T-helper 22 cell (primary cell): ENCODE measurements at places on chromosomes 11 and 22.

- no peak for DNase-seq
Measured at GRCh38 chr11:81237139-81237538, 1496.5 kb downstream of the FAM181B start.

GRCh38 chr11:111530091-111530490 lies 10.4 kb upstream of the LAYN start:
- DNase-seq: no peak

GRCh38 chr11:59728913-59729312 lies 15.3 kb upstream of the OR10V1 start:
- DNase-seq: no peak

DNA sequence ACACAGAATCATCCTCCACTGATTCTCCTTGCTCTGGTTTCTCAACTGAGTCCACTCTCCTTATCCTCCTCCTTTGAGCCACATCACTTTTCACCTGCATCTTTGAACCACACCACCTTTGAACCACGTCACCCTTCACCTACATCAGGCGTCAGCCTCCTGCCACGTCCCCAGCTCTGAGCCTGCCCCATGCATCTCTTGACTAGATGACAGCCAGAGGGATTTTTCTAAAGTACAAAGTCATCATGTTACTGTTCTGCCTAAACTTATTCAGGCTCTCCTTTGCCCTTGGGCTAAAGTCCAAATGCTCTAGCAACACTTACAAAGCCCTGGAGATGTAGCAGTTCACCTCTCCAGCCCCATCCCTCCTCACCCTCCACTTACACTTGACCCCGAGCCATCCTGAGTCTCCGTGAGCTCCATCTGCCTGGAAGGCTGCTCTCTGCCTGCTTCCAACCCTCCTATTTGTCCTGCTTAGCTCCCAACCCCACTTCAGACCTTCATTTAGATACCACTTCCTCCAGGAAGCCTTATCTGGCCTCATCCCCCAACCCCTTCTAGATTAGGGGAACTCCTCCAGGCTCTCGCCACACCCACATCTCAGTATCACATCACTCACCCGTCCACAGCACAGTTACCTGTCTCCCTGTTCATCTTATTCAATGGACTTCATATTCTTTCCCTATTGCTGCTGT lies 3.7 kb upstream of the MS4A10 start:
- no peak for DNase-seq

DNA sequence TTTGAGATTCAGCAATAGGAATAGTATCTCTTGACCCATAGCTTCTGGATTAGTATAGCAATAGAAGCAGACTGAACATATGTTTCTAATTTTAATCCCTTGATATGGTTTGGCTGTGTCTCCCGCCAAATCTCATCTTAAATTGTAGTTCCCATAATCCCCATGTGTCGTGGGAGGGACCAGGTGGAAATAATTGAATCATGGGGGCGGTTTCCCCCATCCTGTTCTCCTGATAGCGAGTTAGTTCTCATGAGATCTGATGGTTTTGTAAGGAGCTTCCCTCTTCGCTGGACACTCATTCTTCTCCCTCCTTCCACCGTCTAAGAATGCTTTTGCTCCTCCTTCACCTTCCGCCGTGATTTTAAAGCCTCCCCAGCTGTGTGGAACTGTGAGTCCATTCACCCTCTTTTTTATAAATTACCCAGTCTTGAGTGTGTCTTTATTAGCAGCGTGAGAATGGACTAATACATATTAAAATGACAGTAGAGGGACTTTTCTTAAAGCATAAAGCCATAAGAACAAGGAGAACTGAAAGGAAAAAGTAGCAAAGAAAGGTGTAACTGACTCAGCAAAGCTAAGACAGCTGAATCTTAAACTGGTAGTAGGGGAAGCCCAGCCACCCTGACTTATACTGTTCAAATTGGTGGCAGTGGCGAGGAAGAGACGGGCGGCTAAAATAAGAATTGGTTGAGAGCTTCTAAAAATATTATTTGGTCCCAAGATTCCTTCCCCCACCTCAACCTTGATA lies 20.3 kb upstream of the SLN start:
- DNase-seq: no peak

- no peak for DNase-seq
Measured at GRCh38 chr11:70612459-70613141, 214.3 kb downstream of the CTTN start.

DNA sequence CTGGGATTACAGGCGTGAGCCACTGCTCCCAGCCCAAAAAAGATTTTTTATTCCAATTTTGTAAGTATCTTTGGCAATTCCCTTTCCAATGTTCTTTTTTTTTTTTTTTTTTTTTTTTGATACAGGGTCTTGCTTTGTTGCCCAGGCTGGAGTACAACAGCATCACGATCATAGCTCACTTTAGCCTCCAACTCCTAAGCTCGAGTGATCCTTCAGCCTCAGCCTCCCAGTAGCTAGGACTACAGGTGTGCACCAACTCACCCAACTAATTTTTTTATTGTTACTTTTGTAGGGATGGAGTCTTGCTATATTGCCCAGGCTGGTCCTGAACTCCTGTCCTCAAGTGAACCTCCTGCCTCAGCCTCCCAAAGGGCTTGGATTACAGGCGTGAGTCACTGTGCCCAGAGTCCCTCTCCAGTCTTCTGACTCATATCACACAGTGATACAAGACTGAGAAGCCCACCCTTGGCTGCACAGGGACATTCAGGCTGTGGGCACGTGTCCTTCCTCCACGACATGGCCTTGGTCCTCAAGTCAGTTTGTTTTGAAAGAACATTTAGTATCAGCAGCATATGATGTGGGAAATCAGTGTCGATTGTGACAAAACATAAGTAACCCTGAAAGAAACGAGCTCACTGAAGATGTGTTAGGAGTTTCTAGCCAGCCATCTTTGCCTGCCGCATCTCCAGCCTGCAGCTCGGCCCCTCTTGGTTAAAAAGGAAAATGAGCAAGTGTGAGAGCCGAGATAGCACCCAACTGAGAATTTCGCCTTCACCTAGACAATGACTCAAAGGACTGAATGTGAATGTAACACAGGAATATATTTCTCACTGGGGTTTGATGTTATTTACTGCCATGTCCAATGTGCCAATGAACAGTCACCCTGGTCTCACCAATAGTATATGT lies 175.5 kb downstream of the MN1 start:
- no peak for DNase-seq

DNA sequence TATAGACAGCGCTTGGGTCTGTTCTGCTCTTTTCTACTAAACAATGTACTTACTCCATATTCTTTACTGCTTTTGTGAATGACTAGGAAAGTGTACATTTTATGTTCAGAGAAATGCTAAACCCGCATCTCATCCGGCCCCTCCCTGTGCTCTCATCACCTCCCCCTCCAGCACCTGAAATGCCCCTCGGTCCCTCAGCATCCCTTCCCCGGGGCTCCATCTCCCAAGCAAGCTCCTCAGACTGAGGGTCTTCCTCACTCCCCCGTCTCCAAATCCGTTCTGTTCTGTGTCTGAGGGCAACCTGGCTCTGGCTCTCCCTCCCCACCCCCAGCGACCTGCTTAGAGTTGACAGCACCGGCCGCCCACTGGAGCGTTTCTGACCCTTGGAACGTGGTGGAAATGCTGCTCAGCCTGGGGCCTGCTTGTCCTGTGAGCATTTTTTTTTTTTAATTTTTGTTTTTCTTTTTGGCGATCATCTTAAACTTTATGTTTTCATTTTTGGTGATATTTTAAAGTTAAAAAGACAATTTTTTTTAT lies 1.4 kb downstream of the SELENOO start:
- DNase-seq: no peak

- no peak for DNase-seq
Measured at GRCh38 chr11:45087900-45088160, 58.6 kb upstream of the PRDM11 start.

DNA sequence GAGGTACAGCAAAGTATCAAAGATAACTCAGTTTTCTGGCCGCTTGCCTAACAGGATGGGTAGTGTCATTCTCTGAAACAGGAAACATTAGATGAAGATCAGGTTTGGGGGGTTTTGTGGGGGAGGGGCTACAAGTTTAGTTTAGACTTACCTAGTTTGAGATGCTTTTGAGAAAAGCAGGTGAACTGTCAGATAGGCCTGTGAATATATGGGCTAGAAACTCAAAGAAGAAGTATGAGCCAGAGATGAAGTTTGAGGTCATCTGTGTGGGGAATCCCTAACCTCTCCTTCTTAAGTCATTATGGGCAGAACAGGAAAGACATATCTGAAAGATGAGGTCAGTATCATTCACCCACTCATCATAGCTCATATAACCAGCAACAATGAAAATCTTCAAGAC lies 11.9 kb downstream of the HOATZ start:
- DNase-seq: no peak

- no peak for DNase-seq
Measured at GRCh38 chr11:129701706-129702105, 113.9 kb upstream of the TMEM45B start.

DNA sequence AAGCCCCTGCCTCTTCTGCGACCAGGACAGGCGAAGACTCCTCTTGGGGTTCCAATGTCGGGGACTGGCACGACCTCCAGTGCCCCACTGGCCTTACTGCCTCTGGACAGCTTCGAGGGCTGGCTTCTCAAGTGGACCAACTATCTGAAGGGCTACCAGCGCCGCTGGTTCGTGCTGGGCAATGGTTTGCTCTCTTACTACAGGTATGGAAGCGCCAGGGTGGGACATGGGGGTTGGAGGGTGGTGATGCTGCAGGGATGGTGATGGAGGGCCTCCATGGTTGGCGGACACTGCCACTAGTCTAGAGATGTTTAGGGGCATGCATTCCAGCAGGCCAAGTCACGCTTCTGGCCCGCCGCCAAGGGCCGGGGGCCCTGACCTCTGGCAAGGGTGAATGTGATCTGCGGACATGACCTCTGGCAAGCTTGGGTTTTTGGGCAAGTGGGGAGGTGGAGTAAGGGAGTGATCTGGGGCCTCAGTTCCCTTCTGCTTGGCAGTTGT lies 727 bp downstream of the OSBP2 start:
- DNase-seq: no peak

DNA sequence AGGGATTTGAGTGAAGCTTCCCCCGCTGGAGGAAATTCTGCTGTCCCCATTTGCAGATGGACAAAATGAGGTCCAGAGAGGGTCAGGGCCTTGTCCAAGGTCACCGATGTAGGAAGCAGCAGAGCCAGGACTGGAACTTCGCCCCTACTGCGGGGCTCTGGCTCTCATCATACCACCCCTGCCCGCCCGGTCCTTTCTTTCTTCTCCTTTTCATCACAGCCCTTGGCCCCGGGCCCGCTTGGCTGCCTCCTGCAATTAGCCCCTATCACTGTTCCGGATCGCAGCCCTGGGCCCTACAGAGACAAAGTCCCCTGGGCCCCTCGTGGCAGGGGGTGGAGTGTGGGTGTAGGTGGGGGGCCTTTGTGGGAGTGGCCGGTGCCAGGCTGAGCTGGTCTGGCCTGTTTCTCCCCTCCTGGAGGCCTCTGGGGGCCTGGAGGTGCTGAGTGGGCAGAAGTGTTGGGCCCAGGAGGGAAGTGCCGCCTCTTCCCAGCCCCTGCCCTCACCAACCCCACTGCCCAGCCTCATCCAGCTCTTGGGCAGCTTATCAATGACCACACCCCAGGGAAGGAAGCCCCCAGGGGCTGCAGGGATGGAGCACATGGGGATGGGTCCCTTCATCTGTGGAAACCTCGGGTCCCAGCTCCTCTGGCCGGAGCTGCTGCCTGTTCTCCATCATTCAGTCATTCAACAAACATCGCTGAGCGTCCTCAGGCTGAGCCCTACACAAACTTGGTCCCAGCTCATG lies 3.4 kb downstream of the EMID1 start:
- no peak for DNase-seq

DNA sequence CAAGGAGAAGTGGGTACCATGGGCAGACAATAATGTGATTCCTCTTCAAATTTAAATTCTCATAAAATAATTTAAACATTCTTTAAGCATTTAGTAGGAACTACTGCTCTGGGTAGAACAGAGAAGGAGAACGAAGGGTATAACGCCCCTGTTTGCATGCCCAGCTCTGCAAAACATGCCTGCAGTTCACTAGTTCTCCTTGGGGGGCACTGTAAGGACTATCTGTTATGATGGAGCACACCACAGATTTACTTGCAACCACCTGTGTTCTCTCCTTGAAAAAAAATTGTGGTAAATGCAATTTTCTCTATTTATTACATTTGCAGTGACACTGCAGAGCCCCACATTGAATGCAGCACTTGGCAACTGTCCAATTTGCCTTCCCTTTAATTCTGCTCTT lies 100.3 kb downstream of the GUCY1A2 start:
- no peak for DNase-seq

DNA sequence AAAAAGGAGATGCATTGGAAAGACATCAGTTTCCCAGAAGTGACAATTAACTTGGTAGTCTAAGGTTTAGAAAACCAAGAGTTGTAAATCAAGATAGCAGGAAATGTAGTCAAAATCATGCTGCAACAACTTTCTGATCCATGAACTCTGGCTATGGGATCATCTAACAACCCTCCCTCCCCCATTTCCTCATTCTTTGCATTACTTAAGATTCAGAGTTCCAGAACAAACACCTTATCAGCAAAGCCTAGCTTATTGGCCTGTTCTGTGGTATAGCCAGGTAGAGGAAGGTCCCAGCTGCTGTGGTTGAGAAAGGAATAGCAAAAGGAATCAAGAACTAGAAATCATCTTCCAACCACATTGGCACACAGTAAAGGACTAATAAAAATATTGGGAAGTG lies 651.1 kb downstream of the METTL15 start:
- DNase-seq: no peak

GRCh38 chr22:38012604-38013072 lies 28.3 kb upstream of the SOX10 start:
- DNase-seq: no peak

GRCh38 chr22:46674906-46675305 lies 54.7 kb downstream of the GRAMD4 start:
- no peak for DNase-seq

DNA sequence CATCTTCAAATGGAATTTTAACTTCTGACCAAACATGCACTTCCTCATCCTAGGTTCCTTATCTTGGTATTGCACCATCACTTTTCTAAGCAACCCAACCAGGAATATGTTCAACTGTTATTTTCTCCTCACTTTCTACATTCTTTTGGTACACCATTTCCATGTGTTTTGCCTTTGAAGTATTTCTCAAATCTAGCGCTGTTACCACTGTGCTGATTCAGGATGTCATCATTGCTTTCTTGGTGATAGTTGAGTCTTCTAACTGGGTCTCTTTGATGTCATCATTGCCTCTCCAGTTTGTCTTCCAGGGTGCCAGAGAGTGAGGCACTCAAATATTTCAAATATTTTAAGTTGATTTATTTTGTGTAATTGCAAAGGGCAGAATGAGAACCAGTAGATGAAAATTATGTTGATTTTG lies 47.5 kb downstream of the HORMAD2 start:
- no peak for DNase-seq

- peak; percentile 43 for DNase-seq
Measured at GRCh38 chr11:1870721-1871466, 18.0 kb downstream of the LSP1 start.
